Activated naive CD4-positive, alpha-beta T cell treated with anti-CD3 and anti-CD28 coated beads, Interleukin-2, amount 50 U/mL, for 72 hours (primary cell): ENCODE measurements at places on chromosomes 11 and 22. TPM values are rescaled to one million over a fixed set of nuclear protein-coding genes. Genes with fewer than 3 reads are reported as not detected.
A peak's percentile ranks its signal among the peaks of the same experiment; 100 is the strongest.

- DNase-seq, result no peak
Measured at GRCh38 chr11:44977493-44977984, 26.9 kb upstream of the TP53I11 start.

- no peak for DNase-seq
Measured at GRCh38 chr11:65613091-65613928, 711 bp downstream of the MAP3K11 start.

- no peak for DNase-seq
Measured at GRCh38 chr11:14882196-14882595, 9.8 kb downstream of the CYP2R1 start.

- DNase-seq, result no peak
Measured at GRCh38 chr11:32437495-32438345, 2.4 kb upstream of the WT1 start.

- DNase-seq, result no peak
Measured at GRCh38 chr11:63907063-63907462, 9.9 kb downstream of the RCOR2 start.

DNA sequence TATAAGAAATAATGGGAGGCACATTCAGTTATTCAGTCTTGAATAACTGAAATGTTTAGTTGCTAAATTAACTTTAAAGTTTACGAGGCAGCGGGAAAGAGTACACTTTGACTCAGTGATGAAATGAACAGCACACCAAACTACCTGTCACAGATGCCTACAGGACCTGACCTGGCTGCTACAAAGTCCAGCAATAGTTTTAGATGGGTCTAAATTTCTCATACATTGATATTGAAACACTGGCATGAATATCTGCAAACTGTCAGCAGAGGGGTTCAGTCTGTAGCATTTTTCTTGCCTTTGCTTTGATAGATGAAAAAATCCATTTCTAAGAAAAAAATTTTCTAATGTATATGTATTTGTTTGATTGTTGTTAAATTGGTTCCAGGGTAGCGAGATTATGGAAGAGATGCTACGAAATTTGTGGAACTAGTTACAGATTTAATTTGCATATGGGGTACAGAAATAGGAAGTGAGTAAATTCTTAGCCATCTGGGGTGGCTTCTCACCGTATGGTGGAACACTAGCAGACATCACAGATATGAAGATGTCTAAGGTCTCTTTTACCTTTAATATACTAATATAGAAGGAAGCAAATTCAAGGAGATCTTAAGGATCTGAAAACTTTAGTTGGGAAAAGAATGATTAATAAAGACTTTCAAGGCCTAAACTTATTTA lies 20.8 kb upstream of the GAB2 start:
- no peak for DNase-seq

DNA sequence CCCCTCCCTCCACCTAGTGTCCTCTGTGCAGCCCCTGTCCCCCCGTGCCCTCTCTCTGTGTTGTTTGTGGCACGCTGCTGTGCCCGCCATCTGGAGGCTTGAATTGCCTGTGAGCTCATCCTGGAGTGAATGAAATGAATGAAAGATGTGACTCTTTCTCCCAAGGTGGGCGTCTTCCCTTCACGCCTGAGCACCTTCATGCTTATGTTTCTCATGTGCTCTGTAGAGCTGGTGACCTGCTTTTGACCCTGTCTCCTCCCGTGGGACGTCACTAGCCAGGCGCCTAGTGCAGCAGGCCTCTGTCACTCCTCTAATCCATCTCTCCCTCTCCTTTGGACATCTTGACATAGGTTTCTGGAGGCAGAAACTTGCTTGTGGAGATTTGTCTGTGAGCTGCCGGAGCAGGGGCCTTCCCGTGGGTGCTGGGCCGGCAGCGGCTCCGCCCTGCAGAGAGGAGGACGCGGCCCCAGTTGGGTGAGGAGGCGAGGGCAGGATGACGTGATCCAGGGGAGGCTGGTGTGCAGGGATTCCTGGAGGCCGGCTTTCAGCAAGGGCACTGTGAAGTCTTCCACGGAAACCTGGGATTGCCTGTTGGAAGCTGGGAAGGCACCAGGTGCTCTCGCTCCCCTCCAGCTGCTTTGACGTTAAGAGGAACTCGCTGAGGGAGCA lies 40.6 kb downstream of the MUC6 start:
- DNase-seq, result no peak

- no peak for DNase-seq
Measured at GRCh38 chr22:45503816-45504372, 1.2 kb downstream of the FBLN1 start.

DNA sequence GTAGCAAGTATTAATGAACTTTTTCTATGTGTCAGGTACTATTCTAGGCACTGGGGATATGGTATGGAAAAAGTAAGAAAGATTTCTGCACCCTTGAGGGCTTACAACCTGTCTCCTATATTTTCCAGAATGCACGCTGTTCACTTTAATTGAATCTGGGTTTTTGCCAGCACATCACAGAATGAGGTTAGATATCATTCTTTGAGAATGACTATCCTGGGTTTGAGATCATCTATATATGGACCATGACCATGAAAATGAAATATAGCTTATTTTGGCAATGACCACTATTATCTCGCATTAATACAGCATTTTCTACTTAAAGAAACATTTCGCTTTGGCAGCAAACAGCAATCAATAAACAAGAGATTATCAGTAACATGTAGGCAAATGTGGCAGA lies 46.9 kb downstream of the C11orf71 start:
- DNase-seq, result no peak

GRCh38 chr11:120372296-120372695 lies 36.1 kb downstream of the ARHGEF12 start:
- DNase-seq, result no peak

- DNase-seq, result no peak
Measured at GRCh38 chr11:88806410-88806809, 259.4 kb downstream of the GRM5 start.

DNA sequence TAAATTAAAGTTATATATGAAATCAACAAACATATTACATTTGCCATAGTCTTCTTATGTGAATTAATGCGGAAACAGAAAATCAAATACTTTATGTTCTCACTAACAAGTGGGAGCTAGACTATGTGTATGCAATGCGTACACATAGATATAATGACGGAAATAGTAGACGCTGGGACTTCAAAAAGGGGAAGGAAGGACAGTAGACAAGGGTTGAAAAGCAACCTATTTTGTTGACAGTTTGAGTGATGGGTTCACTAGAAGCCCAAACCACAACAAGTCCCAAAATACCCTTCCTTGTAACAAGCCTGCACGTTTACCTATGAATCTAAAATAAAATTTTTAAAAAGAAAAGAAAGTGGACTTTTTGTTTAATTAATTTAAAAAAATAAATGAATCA lies 430.8 kb upstream of the CNTN5 start:
- DNase-seq, result no peak

DNA sequence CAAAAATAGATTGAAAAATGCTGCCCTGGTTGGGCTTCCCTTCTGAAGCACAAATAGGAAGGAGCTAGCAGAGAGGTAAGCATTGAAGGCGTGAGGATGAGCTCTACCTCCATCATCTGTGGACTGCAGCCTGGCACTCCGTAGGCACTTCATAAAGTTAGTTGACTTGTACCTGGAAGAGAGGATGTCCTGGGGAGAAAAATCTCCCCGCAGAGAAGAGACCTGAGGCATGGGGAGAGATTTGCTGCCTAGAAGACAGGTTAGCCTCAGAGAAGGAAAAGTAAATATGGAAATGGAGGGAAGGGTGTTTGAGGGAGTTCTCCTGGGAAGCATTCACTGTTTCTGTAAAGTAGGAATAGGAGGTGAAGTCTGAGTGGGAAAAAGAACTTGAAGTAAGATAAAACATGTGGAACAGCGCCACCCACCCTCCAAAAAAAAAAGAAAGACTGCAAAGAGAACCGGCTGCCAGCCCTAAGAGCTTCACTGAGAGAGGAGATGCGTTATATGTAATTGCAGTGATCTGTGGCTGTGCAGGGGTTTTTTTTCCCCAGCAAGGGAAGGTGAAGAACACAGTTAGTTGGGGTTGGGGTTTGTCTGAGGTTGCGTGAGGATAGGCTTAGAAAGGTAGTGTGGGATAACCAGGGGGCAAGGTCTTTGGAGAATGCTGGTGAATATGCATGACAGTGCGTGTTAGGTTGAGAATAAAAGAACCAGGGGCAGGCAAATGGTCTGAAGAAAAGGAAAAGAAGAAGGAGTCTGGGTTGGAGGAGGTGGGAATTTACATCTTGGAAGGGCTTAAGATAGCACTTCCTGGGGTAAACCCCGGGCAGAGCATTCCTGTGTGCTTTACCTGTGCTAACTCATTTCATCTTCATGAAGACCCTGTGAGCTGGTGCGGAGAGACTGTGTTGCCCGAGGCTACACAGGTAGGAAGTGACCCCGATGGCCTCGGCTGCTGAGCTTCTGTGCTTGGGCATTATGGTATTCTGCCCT lies 16.0 kb downstream of the TNRC6B start:
- no peak for DNase-seq

DNA sequence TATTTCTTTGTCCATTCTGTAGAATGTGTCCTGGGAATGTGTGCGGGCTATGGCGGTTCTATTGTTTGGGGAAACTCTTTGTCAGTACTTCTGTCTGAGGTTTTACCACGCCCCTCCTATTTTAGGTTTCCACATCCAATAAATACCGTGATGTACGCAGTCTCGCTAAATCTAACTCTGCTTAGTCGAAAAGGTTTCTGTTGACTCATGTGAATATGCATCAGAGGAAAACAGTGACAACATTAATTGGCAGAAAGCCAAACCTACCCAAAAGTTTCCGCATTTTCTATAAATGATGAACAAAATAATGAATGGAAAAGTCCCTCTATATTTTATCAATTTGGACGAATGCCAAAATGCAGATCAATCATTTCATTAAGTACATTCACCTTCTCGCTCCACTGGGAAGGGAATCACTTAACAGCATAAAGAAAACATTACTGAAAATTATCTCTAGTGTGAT lies 143.4 kb downstream of the MAML2 start:
- DNase-seq, result peak; percentile 40

GRCh38 chr11:75135021-75135650 lies 15.8 kb upstream of the SLCO2B1 start:
- DNase-seq, result no peak

- no peak for DNase-seq
Measured at GRCh38 chr11:12448131-12448939, 71.0 kb downstream of the PARVA start.

DNA sequence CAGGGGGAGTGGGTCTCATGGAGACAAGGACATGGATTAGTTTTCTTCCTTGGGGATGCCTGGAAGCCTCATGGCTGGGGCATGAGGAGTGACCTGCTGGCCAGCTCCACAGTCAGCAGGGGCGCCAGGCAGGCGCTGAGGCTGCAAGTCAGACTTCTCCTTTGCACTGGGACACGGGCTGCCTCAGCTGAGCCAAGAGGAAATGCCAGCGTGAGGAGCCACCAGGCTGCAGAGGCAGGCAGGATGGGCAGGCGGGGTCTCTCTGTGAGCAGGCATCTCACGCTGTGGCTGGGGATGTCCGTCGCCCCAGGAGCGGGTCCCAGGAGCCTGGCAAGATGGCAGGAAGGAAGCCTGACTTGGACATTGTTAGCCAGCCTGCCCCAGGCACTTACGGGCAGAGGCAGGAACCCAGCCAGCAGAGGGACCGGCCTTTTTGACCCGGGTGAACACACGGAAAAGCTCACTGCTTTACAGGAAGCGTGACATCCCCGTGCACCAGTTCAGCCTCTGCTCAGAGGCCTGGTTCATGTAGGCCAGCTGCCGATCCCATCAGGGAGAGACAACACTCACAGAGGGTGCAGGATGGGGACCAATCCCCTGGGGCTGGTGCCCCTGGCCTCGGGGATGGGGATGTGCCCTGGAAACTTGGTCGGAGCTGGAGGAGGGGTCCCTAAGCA lies 10.2 kb downstream of the GNB1L start:
- no peak for DNase-seq

- no peak for DNase-seq
Measured at GRCh38 chr11:16211407-16211806, 144.9 kb downstream of the SOX6 start.

DNA sequence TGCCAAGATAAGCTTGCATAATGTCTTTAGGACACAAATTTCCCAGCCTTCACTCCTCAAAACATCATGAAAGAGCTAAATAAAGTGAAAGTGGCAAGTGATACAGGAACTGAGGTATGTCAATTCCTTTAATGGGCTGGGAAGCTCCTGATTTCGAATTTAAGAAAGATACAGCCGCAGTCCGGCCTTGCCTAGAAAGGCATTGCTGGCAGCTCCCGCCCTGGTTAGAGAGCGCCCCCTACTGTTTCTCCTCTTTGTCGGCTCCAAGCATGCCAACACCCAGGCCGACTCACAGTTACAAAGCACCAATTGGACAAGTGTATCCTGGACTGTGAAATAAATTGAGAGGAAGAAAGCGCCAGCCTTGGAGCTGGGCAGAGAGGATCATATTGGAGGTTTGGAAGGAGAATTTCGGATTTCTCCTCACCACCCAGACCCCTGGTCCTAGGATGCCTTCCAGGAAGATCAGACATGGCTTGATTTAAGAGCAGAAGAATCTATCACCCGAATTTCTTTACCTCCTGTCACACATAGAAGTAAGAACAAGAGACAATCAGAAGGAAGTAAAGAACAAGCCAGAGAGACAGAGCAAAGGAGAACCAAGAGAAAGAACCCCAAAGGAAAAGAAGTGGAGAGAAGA lies 84.0 kb downstream of the FAM76B start:
- peak; percentile 86 for DNase-seq

- DNase-seq, result no peak
Measured at GRCh38 chr11:33861941-33862589, 29.8 kb downstream of the LMO2 start.

GRCh38 chr11:34213366-34213765 lies 107.9 kb downstream of the NAT10 start:
- no peak for DNase-seq

DNA sequence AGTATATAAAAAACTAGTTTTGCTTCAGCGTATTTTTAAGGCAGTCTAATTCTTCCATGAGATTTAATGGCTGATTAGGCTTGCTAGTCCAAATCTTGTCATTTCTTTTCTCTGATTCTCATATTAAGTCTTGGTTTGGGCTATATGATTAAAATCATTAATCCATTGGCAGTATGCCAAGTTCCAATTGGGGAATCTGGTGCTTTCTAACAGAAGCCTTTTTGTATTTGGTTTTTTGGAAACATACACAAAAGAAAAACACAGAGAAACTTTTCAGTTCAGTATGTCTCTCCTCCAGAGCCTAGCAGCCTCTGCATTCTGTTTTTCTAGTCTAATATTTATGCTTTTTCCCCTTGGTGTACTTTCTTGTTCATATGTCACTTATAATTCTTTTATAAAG lies 37.9 kb downstream of the SWAP70 start:
- no peak for DNase-seq

DNA sequence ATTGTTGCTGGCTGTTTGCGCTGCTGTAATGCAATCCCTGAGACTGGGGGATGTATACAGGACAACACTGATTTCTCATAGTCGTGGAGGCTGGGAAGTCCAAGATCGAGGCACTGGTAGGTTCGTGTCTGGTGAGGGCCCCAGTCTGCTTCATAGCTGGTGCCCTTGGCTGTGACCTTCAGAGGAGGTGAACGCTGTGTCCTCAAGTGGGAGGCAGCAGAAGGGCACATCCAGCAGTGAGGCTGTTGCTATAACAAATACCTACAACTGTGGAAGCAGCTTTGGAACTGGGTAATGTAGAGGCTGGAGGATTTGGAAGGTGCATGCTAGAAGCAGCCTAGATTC lies 21.3 kb downstream of the KRTAP5-5 start:
- no peak for DNase-seq

The HYLS1 gene
- 7.0 TPM for total RNA-seq

The CARD16 gene
- 9.7 TPM for total RNA-seq

The CRYBB3 gene
- not detected for total RNA-seq

The LYVE1 gene
- not detected for total RNA-seq

The GTSE1 gene
- total RNA-seq, result 53.1 TPM

The ACTN3 gene
- 0.57 TPM for total RNA-seq

The MPPED2 gene
- 0.54 TPM for total RNA-seq

The GAL gene
- total RNA-seq, result 0.59 TPM

The MYEOV gene
- total RNA-seq, result not detected

The MAFF gene
- total RNA-seq, result 12.4 TPM
